ENCODE measurements at places on chromosomes 7 and 10. TPM values are rescaled to one million over a fixed set of nuclear protein-coding genes. Genes with fewer than 3 reads are reported as not detected.

The NAT16 gene
- not detected for total RNA-seq

The PTPN20 gene
- not detected for total RNA-seq

The ZNF32 gene
- 13.2 TPM for total RNA-seq

The PRF1 gene
- 103 TPM for total RNA-seq

The TDRD1 gene
- 0.13 TPM for total RNA-seq

The SYCE1 gene
- 0.24 TPM for total RNA-seq

The ACBD5 gene
- total RNA-seq, result 22.0 TPM

- H3K36me3 ChIP-seq, result peaks cover 74% of the 10 kb centered on the region
- peaks cover 1% of the 10 kb centered on the region for H3K27me3 ChIP-seq
- no peak for DNase-seq
- peaks cover 66% of the 10 kb centered on the region for H3K4me1 ChIP-seq
- H3K27ac ChIP-seq, result no peak overlapping the region
Measured at GRCh38 chr10:7186387-7187018, 224.3 kb downstream of the SFMBT2 start.

GRCh38 chr10:104257235-104257634 lies 2.5 kb downstream of the GSTO1 start:
- H3K4me1 ChIP-seq, result peaks cover 77% of the 10 kb centered on the region
- H3K4me3 ChIP-seq, result peak overlapping the region; percentile 5
- no peaks in the 10 kb centered on the region for H3K27me3 ChIP-seq
- DNase-seq, result no peak
- H3K36me3 ChIP-seq, result peaks cover 51% of the 10 kb centered on the region

- H3K27ac ChIP-seq, result no peak overlapping the region
- DNase-seq, result no peak
- no peaks in the 10 kb centered on the region for H3K4me1 ChIP-seq
- no peaks in the 10 kb centered on the region for H3K27me3 ChIP-seq
- H3K36me3 ChIP-seq, result peaks cover 33% of the 10 kb centered on the region
Measured at GRCh38 chr7:55983537-55983936, 19.2 kb downstream of the NIPSNAP2 start.

DNA sequence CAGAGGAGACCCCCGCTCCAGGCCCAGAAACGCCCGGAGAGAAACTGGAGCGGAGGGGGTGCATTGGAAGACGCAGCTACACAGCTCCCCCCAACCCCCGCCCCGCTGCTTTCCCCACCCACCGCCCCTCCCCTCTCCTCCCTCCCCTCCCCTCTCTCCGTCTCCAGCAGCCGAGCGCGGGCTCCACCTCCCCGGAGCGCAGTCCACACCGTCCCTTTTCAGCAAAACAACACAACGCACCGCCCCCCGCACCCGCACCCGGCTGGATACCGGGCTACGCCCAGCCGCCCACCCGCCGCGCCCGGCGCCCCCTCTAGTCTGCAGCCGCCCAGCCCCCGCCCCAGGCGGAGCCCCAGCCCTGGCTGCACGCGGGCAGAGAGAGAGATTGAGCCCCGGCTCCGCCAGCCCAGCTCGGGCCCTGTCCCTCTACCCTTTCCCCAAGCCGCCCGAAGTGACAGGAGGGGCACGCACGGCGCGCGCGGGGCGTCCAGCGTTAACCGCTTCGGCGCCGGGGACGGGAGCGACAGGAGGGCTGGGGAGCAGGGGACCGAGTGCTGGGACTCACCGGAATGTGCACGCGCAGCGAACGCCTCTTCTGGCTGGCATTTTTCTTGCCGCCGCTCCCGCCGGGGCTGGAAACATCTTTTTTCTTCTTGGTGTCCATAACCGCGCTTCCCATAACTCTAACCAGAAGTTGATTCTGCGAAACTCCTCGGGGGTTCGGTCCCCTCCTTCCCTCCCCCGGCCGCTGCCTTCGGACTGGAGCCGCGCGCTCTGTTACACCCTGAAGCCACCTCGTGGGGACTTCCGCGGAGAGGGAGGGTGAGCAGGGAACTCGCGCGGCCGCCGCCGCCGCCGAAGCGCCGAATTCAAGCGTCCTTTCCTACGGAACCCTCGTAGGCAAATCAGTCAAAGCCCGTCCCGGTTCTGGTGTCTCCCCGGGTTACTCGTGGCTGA lies 695 bp downstream of the PRKAG2 start:
- H3K4me3 ChIP-seq, result peak overlapping the region; percentile 94
- peak overlapping the region; percentile 71 for H3K27ac ChIP-seq
- no peaks in the 10 kb centered on the region for H3K36me3 ChIP-seq
- peaks cover 6% of the 10 kb centered on the region for H3K4me1 ChIP-seq
- DNase-seq, result peak; percentile 35

- no peak overlapping the region for H3K27ac ChIP-seq
- no peaks in the 10 kb centered on the region for H3K36me3 ChIP-seq
- peaks cover 23% of the 10 kb centered on the region for H3K27me3 ChIP-seq
- DNase-seq, result no peak
Measured at GRCh38 chr7:142646386-142647140, 102.7 kb upstream of the PRSS1 start.

GRCh38 chr10:15197276-15197675 lies 28.8 kb upstream of the NMT2 start:
- H3K36me3 ChIP-seq, result peaks cover 1% of the 10 kb centered on the region
- H3K27ac ChIP-seq, result peak overlapping the region; percentile 44
- DNase-seq, result no peak
- H3K4me3 ChIP-seq, result peak overlapping the region; percentile 39
- H3K4me1 ChIP-seq, result peaks cover 7% of the 10 kb centered on the region
- peaks cover 19% of the 10 kb centered on the region for H3K27me3 ChIP-seq

DNA sequence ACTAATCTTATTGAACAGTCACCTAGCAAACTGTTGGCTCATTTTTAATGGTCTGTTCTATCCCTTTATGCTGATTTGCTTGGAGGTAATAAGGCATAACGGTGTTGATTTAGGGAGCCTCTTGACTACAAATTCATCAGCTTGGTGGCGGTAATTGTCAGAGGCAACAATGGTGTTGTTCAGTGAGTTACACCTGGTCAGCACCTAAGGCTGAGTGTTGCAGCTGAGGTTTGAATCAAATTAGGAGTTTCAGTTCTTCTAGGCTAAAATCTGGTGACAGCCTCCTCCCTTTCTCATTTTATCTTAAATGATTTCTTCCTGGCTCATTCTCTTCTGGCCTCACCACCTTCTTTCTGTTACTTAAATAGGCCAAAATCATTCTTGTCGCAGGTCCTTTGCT lies 42.3 kb upstream of the SP8 start:
- H3K36me3 ChIP-seq, result no peaks in the 10 kb centered on the region
- no peak overlapping the region for H3K4me3 ChIP-seq
- no peak overlapping the region for H3K27ac ChIP-seq
- DNase-seq, result no peak

All from activated T-helper 1 cell treated with anti-CD3 and anti-CD28 coated beads, Interleukin-12 subunit alpha, Interleukin-12 subunit beta, Interleukin-2, Interleukin-4 antibody, amounts not matched to agents 30 ng/mL and 10 ng/mL and 1 ng/mL, durations not matched to agents 14 hours and 24 hours and 36 hours (primary cell).